ENCODE measurements at places on chromosomes 2 and 18. TPM values are rescaled to one million over a fixed set of nuclear protein-coding genes. Genes with fewer than 3 reads are reported as not detected.

Gene HK2
- total RNA-seq, result 3.3 TPM

GRCh38 chr2:121004950-121005349 is 269.3 kb downstream of the GLI2 start:
- peaks cover 8% of the 10 kb centered on the region for H3K27me3 ChIP-seq
- no peaks in the 10 kb centered on the region for H3K36me3 ChIP-seq
- H3K27ac ChIP-seq, result peak overlapping the region; percentile 51

DNA sequence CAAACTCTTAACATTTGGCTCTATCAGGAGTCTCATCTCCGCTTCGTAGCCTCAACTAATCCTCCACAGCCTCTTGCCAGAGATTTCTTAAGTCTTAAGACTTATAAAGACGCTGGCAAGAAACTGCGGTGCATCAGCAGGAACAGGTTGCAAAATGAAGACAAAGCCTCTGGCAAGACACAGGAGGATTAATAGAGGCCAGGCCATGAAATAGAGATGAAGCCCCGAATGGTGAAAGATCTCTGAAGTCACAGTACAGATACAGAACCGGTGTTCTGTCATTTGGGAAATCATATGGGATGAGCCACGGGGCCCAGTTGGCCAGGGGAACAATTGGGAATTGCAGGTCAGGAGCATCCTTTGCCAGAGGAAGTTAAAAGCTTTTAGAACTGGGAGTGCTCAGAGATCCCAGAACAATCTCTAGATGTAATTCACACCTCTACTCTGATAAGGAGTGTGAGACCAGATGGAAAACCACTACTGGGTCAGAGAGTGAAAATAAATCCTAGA is 190.9 kb upstream of the FOSL2 start:
- no peaks in the 10 kb centered on the region for H3K36me3 ChIP-seq
- H3K27me3 ChIP-seq, result no peaks in the 10 kb centered on the region
- peaks cover 3% of the 10 kb centered on the region for H3K4me1 ChIP-seq

GRCh38 chr2:6945087-6945813 is 28.0 kb downstream of the RNF144A start:
- H3K27ac ChIP-seq, result peak overlapping the region; percentile 38
- DNase-seq, result no peak
- peaks cover 33% of the 10 kb centered on the region for H3K36me3 ChIP-seq
- H3K4me1 ChIP-seq, result peaks cover 10% of the 10 kb centered on the region
- no peak overlapping the region for H3K4me3 ChIP-seq

Gene AMER3
- total RNA-seq, result 0.09 TPM

GRCh38 chr18:70190529-70190928 is 15.0 kb downstream of the RTTN start:
- peaks cover 14% of the 10 kb centered on the region for H3K36me3 ChIP-seq
- DNase-seq, result no peak
- H3K4me1 ChIP-seq, result no peaks in the 10 kb centered on the region
- H3K4me3 ChIP-seq, result no peak overlapping the region
- no peaks in the 10 kb centered on the region for H3K27me3 ChIP-seq
- no peak overlapping the region for H3K27ac ChIP-seq

- H3K4me1 ChIP-seq, result no peaks in the 10 kb centered on the region
- H3K27me3 ChIP-seq, result peaks cover 46% of the 10 kb centered on the region
- H3K36me3 ChIP-seq, result no peaks in the 10 kb centered on the region
- no peak overlapping the region for H3K4me3 ChIP-seq
These were observed 8.7 kb downstream of the MAL start for GRCh38 chr2:95034221-95034620.

DNA sequence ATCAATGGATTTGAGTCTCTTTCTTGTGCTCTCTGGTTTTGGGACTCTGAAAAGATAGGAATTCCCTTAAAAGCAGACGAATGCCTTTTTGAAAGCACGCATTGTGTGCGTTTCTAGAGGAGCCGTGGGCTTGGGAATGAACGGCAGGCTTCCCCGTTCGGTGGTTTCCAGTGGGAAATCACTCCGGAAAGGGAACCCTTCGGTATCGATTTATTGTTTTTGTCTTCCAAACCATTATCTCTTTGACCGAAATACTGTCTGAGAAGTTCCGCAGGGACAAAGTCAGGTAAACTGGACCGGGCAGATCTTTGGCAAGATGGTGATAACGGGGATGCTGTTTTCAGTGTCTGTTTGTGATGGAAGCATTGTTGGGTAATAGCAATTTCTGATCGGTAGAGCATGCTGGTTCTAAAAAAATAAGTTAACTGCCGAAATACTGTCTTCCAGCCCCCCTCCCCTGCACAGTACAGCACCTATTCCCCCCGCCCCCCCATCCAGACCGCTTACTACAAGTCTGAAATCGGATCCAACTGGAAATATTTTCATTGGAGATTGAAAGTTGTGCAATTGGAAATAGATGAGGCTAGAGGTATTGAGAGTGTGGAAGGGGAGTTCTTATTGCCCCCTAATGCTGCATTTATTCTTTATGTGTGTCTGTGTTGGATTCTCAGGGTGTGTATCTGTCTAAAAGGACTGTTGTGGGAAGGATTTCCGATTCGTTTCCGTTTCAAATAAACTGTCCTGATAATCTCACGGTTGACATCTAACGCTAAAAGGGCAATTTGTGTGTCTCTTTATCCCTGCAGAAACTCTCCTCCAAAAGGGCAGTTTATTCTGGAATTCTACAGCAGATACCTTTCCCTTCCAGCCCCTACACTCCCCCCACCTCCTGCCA is 635 bp downstream of the SETBP1 start:
- peak; percentile 65 for DNase-seq
- peak overlapping the region; percentile 92 for H3K27ac ChIP-seq
- no peaks in the 10 kb centered on the region for H3K36me3 ChIP-seq
- H3K4me1 ChIP-seq, result peaks cover 28% of the 10 kb centered on the region

DNA sequence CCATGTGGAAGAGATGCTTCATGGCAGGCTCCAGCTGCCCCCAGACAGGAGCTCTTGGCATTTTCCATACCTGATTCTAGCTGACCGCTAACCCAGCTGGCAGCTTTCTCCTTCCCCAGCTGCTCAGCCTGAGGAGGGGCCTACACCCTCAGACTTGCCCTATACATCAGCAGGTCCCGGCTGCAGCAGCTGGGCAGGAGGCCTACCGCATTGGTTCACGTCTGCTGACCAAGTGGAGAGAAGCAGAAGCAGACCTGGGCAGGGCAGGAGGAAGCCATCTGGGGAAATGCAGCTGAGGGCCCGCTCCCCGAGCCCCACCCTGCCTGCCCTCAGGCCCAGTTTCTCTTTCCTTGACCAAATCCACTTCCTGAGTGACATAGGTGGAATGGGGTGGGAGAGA is 50.7 kb downstream of the LBH start:
- H3K27me3 ChIP-seq, result peaks cover 2% of the 10 kb centered on the region
- H3K27ac ChIP-seq, result no peak overlapping the region
- H3K36me3 ChIP-seq, result no peaks in the 10 kb centered on the region
- H3K4me3 ChIP-seq, result no peak overlapping the region
- H3K4me1 ChIP-seq, result no peaks in the 10 kb centered on the region

Gene AKAIN1
- 0.18 TPM for total RNA-seq

DNA sequence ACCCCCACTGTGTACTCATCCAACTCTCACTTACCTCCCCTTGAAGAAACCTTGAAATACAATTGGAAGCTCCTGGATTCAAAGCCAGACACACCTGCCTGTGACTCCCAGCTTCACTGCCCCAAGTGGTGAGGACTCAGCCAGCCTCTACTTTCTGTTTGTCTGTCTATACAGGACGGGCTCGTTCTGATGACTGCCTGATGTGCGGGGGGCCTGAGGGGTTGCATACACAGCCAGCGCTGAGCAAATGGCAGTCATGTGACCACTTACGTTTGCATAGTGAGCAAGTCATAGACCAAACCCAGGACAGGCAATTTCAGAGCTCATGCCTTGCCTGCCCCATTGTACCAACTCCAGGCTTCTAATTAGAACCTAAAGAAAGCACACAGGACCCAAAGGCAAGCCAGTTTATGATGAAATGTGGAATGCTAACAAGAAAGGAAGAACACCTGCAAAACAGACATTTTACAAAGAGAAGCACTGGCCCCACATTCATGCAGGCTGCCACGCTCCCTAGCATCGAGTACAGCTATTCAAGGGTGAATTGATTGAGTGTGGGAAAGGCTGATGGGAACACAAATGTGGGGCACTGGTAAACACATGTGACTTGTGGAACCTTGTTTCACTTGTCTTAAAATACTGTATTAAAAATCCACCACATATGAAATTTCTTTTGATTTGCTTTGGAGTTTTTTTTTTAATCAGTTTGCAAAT is 137.8 kb downstream of the LNPK start:
- no peaks in the 10 kb centered on the region for H3K27me3 ChIP-seq
- H3K4me1 ChIP-seq, result no peaks in the 10 kb centered on the region
- no peak overlapping the region for H3K4me3 ChIP-seq
- no peaks in the 10 kb centered on the region for H3K36me3 ChIP-seq
- H3K27ac ChIP-seq, result no peak overlapping the region

GRCh38 chr2:177419274-177419673 is 26.7 kb downstream of the AGPS start:
- H3K27ac ChIP-seq, result no peak overlapping the region
- H3K27me3 ChIP-seq, result no peaks in the 10 kb centered on the region
- no peak for DNase-seq
- no peak overlapping the region for H3K4me3 ChIP-seq
- H3K4me1 ChIP-seq, result no peaks in the 10 kb centered on the region

GRCh38 chr2:127196998-127197397 is 23.1 kb downstream of the CYP27C1 start:
- no peaks in the 10 kb centered on the region for H3K27me3 ChIP-seq
- peaks cover 26% of the 10 kb centered on the region for H3K4me1 ChIP-seq
- no peak overlapping the region for H3K4me3 ChIP-seq
- H3K27ac ChIP-seq, result no peak overlapping the region
- no peak for DNase-seq

Gene PARD6G
- total RNA-seq, result 2.9 TPM

Gene SLC9A4
- total RNA-seq, result 0.04 TPM

Gene ALPI
- total RNA-seq, result not detected

DNA sequence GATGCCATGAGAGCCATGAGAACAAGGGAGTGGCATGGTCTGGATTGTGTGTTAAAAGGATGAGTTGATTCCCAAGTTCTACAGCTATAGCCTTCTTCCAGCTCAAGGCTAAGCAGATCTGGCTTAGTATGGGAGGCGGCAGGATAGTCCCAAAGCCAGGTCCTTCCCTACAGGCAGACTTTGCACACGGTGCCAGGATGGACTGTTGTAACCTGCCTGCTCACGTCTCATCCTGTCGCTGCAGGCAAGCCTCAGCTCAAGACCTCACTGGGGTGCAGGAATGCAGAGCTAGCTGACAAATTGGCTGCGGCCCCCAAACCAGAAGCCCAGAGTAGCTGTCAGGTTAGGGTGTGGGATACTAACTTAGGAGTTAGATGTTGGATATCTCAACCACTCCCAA is 28.8 kb upstream of the IGFBP5 start:
- DNase-seq, result no peak
- no peaks in the 10 kb centered on the region for H3K36me3 ChIP-seq
- H3K27me3 ChIP-seq, result no peaks in the 10 kb centered on the region
- H3K4me1 ChIP-seq, result no peaks in the 10 kb centered on the region
- H3K27ac ChIP-seq, result no peak overlapping the region

Gene IL1R2
- 0.18 TPM for total RNA-seq

Gene CXCR1
- total RNA-seq, result not detected

DNA sequence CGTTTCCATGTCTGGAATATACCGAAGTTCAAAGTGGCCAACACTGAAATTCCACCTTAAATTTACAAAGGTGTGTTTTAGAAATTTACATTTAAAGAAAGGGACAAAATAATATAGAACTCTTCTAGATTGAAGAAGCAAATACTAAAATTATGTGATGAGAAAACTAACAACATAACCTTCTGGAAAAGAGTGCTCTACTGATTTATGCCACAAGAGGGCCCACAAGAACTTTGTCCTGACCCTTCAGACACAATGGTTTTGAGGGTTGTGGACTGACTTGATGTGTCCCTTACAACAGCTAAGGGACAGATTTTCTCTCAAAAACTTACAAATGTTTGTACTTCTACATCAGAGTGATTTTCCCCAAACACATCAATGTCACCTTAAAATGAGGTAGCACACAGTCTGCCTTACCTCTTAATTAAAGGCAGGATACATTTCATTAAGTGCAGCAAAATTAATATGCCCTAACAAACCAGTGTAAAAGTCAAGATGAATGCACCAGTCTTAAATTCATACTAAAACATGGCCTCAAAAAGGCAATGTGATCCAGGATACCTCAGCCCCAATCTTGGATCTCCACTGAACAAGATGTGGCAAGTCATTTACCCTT is 36.2 kb downstream of the EIF2AK3 start:
- no peaks in the 10 kb centered on the region for H3K4me1 ChIP-seq
- H3K4me3 ChIP-seq, result no peak overlapping the region
- no peaks in the 10 kb centered on the region for H3K27me3 ChIP-seq
- peaks cover 17% of the 10 kb centered on the region for H3K36me3 ChIP-seq

GRCh38 chr2:164706522-164706921 is 85.2 kb upstream of the GRB14 start:
- no peak overlapping the region for H3K27ac ChIP-seq
- no peak for DNase-seq
- no peaks in the 10 kb centered on the region for H3K27me3 ChIP-seq

- no peak for DNase-seq
- H3K4me1 ChIP-seq, result no peaks in the 10 kb centered on the region
- no peak overlapping the region for H3K27ac ChIP-seq
- no peak overlapping the region for H3K4me3 ChIP-seq
- no peaks in the 10 kb centered on the region for H3K27me3 ChIP-seq
These were observed 110.9 kb downstream of the STK39 start for GRCh38 chr2:168136392-168136977.

Measured in muscle of leg (tissue), 16 donors.